Right renal cortex interstitium (tissue), 3 donors: ENCODE measurements at places on chromosomes 2 and 18. TPM values are rescaled to one million over a fixed set of nuclear protein-coding genes. Genes with fewer than 3 reads are reported as not detected.
A peak's percentile ranks its signal among the peaks of the same experiment; 100 is the strongest.

Gene CLEC4F
- not detected for polyA plus RNA-seq

Gene FEV
- polyA plus RNA-seq: 0.07 TPM

GRCh38 chr2:113963965-113964364 is 74.1 kb downstream of the ACTR3 start:
- DNase-seq: no peak

- DNase-seq: no peak
Observed at GRCh38 chr2:53312721-53313120, 454.9 kb upstream of the CHAC2 start.

- DNase-seq: no peak
Observed at GRCh38 chr2:234967870-234968208, 16.0 kb downstream of the SH3BP4 start.

- no peak for DNase-seq
Observed at GRCh38 chr2:190477661-190478454, 56.7 kb downstream of the NEMP2 start.

Gene TMEM163
- 1.1 TPM for polyA plus RNA-seq

Gene CCDC74B
- 11.6 TPM for polyA plus RNA-seq

GRCh38 chr2:176830362-176830761 is 382.2 kb upstream of the HNRNPA3 start:
- DNase-seq: no peak

DNA sequence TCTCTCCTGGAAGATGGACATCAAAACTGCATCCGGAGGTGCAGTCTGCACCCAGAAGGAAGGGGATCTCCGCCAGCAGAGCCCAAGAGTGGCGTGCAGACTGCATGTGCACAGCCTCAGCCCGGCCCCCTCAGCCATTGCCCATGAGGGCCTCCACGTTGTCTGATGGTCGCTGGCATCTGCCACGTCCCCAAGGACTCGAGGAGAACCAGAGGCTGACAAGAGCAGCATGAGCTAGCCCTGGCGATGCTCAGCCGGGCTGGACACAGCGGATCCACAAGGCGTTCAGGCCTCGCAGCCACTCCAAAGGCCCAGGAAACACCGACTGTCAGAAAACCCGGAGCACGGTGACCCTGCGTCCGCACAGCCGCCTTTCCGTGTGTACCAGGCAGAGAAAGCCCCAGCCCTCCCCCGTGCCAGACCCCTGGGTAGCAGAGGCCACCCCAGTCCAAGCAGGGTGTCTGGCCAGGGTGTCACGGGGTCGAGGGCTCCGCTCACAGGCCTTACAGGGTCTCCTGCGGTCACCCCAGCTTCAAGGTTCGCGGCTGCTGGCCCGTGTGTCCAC is 48.3 kb downstream of the SLC66A2 start:
- no peak for DNase-seq

GRCh38 chr2:26477911-26478253 is at the start of gene OTOF:
TSS of gene OTOF (minus strand) at chr2:26478124.
- no peak for DNase-seq

GRCh38 chr2:109081374-109081773 is 47.6 kb upstream of the SH3RF3 start:
- DNase-seq: no peak

- peak; percentile 32 for DNase-seq
Observed at GRCh38 chr2:190627448-190628412, 21.2 kb upstream of the NAB1 start.

Gene B4GALT6
- 17.1 TPM for polyA plus RNA-seq

DNA sequence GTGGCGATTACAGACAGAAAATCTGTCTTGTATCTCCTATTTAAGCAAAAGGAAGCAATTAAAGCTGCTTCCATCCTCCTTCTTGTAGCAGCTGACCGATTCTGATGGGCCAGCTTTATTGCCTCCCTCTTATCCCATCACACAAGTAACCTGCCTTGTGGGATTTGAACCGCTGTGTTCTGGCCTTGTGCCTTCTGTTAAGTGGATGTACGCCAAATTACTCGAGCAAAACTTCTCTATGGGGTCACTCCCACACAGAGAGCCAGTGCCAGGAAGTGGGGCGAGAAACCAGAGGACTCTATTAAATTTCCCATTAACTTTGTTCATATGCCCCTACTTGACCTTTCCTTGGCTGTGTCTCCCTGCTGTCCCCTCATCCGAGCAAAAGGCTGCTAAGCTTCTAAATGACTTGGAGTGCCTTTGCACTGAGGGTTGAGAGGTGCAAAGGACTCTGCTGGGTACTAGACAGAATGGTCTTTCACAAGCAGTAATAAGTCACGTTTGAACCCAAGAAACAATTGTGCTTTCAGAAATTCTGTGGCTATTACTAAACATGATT is 672.5 kb downstream of the MBD2 start:
- DNase-seq: peak; percentile 54

DNA sequence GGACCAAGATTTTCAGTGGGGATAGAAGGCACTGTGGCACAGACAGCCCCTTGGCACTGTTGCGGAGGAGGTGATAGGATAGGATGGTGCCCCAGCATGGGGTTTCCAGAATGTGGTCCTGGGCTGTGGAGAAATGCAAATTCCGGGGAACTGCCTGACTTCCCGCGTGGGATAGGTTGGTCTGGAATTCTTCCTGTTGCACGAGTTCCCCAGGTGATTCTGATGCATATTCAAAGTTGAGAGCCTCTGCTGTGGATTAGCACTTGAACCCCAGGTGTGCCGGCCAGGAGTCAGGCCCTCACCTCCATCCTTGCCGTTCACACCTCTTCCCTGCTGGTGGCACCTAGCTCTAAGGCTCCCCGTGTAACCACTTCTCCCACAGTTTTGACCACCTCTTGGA is 15.5 kb downstream of the NCK2 start:
- DNase-seq: no peak
